NCI-H1694 treated with DMSO at 0.1 percent for 48 hours (cell line): ENCODE measurements at places on chromosomes 12 and 14.
A peak's percentile ranks its signal among the peaks of the same experiment; 100 is the strongest.

DNA sequence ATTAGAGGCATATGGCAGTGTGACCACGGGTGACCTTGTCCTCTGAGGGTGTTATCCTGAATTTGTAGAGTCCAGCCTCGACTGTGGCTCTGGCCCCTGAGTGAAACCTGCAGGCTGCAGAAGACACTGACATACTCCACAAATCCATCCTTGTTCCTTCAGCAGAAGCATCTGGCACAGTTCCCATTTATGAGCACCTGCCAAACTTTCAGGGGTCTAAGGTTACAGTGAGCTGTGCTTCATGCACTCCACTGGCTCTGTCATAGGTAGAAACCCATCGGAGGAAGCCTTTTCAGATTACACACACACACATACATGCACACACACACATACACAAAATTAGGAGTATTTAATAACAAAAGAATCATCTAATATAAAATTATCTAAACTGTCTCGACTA, 13.6 kb upstream of the NUAK1 start:
- no peak for DNase-seq

DNA sequence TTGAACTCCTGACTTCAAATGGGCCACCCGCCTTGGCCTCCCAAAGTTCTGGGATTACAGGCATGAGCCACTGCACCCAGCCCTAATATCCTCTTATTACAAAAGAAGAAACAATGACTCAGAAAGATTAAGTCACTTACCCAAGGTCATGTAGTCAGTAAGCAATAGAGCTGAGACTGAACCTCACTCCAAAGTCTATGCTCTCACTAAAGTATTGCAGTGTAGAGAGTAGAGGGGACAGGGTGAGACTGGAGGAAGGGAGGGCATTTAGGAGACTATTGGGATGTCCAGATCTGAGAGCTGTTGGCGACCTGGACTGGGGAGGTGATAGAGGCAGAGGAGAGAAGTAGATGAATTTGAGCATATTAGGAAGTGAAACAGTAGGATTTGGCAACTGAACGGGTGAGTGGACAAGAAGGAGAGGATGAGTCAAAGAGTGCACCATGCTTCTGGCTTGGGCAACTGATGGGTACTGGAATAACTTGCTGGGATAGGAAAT, 11.8 kb downstream of the P2RX7 start:
- no peak for DNase-seq

GRCh38 chr14:84708865-84709264, 821.1 kb upstream of the FLRT2 start:
- no peak for DNase-seq

DNA sequence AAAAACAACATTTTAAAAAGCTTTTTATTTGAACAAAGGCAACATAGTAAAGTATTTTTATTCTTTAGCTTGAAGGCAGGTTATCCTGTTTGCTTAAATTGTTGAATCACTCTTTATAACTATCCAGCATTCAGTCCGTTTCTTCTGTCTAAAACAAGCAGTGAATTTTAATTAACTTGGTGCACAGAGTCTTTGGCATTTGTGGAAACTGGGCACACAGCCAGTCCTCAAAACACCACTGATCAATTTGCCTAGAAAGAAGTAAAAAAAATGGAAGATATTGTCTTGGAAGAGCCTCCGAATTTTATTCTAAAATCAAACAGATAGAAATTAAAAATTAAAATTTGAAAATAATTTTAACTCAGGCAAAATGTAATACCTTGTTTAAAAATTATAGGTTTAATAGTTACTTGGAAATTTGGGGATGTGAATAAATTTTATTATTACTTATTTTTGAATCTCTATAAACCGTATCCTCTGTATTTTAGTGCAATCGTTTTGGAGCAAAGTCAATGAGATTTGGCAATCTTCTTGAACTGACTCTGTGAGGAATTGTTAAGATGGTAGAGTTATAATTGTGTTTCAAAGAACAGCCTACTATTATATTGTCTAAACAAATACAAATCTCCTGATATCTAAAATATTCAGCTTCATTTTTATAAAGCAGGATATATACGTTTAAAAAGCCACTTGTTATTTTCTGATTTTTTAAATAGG, 927.0 kb downstream of the SLC16A7 start:
- DNase-seq, result no peak

GRCh38 chr14:28780843-28781820, 14.5 kb downstream of the FOXG1 start:
- peak; percentile 27 for DNase-seq

DNA sequence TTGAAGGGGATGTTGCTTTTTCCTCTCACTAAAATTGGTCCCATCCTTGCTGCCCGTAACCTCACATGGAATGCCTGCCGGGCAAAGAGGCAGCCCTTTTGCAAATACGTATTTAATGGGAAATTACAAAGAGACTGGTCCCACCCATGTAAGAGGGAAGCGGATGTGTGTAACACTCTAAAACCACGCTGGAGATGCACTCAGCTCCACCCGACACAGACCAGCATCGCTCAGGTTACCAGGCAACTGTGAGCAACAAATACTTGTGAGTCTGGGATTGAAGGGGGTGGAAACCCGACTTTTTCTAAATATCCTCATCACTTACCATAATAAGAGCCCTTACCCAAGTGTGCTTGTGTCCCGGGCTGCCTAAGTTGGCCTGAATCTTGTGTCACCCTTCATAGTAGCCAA, 47.7 kb downstream of the ELK3 start:
- no peak for DNase-seq

DNA sequence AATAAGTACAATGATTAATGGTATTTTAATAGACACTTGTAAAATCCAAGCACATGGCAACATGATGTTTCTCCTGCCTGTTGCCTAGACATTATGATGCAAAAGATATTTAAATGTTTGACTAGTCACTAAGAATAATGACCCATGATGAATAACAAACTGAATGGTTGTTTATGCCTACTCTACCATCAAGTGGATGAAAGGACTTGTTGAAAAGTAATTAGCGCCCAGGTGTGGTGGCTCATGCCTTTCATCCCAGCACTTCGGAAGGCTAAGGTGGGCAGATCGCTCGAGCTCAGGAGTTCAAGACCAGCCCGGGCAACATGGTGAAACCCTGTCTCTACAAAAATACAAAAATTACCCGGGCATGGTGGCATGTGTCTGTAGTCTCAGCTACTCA, 30.7 kb downstream of the KIF21A start:
- DNase-seq, result no peak

GRCh38 chr14:22344673-22345072, 244.4 kb downstream of the DAD1 start:
- DNase-seq, result no peak
